ENCODE measurements at places on chromosomes 12 and 14.

- DNase-seq: no peak
Observed at GRCh38 chr12:109999983-110000505, 814 bp downstream of the ANKRD13A start.

DNA sequence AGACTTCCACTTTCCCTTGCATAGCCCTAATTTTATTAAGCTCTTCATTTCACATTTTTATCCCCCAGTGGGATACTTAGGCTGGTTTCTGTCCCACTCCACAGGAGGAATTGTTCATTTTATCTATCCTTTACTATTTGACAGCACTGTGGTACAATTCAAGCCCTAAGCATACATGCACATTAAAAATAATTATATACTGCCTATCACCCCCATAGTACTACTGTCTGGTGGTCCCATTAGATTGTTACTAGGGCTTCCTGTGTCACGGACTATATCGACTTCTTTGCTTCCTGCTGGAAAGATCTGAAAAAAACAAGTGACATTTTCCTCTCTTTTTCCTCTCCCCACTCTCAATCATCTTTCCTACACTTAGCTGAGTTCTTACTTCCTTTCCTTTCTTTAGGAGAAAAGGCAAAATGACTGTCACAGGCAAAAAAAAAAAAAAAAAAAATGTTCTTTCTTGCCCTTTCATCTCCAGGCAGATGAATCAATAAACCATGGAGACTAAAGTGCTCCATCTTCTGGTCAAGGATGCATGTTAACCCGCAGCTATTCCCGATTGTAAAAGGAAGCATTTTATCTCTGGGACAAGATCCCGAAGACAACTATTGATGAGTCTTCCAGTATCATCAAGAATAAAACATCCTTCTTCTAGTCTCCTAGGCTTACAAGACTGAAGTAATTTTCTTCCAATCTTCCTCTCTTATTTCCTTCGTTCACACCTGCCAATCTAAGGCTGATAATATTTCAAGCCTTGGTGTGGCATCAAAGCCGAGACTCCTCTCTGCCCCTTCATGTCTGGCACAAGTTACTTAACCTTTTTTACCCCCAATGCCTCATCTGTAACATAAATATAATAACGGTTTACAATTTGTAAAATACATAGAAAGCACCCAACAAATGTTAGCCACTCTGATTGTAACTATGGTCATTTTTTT, 94.4 kb upstream of the PLEKHG7 start:
- DNase-seq: peak; percentile 40

GRCh38 chr12:26233631-26234030, 38.3 kb downstream of the SSPN start:
- DNase-seq: no peak

DNA sequence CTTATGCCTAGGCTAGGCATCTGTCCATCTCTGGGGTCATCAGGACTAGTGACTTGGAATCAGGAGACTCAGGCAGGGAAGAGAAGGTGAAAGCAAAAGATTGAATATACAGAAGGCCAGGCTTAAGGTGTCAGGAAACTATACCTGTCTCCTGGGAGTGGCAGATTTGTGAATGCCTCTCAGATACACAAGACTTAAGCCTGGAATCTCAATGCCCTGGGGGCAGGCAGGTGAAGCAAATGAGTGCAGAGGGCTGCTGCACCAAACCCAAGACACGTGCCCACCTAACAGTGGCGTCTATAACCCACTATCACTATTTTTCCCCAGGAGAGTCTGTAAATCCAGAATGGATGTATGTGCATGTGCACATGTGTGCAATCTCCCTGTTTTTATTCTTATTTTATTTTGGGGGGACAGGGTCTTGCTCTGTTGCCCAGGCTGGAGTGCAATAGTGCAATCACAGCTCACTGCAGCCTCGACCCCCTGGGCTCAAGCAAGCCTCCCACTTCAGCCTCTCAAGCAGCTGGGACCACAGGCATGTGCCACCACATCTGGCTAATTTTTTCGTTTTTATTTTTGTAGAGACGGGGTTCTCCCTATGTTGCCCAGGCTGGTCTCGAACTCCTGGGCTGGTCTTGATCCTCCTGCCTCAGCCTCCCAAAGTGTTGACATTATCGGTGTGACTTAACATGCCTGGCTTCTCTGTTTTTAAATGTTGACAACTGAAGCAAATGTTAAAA, 31.9 kb upstream of the FOS start:
- no peak for DNase-seq

GRCh38 chr12:47949441-47950341, 13.7 kb upstream of the TMEM106C start:
- DNase-seq: peak; percentile 51

GRCh38 chr14:50607181-50607580, 47.2 kb downstream of the ATL1 start:
- no peak for DNase-seq

DNA sequence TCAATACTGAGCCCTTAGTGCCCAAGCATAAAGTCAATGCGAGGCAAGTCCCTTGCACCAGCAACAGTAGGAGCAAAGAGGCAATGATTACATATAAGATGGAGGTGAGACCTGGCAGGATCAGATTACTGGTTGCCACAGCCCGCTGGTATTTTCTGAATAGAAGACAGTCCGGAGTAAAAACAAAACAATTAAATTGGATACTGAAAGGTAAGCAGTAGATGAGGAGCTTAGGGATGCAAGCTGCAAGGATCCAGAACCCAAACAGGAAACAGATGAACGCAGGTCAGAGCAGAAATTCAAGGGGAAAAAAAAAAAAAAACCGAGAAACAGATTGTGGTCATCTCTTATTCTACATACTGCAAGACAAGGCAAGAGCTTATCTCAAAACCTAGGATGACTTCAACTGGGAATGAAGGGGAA, 119.6 kb downstream of the MED13L start:
- no peak for DNase-seq

- no peak for DNase-seq
Observed at GRCh38 chr12:108752387-108752786, 21.1 kb upstream of the CORO1C start.

- peak; percentile 0 for DNase-seq
Observed at GRCh38 chr14:83883732-83884131, 1646.2 kb upstream of the FLRT2 start.

DNA sequence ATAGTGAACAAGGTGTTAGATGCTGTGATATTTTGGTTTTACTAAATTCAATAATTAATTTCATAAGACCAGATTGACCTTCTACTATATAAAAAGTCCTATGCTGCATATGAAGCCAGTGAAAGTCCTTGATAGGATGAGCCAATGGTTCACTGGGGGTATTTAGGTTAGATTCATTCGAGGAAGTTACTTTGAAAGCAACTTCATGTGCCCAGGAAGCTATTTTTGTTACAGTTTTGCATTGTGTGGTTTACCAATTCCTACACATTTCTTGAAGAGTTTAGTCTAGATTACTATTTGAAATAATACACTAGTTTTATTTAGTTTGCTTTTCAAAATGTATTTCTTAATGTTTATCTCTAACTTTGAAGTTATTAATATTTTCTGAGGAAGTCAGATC, 58.5 kb upstream of the RMST start:
- no peak for DNase-seq

DNA sequence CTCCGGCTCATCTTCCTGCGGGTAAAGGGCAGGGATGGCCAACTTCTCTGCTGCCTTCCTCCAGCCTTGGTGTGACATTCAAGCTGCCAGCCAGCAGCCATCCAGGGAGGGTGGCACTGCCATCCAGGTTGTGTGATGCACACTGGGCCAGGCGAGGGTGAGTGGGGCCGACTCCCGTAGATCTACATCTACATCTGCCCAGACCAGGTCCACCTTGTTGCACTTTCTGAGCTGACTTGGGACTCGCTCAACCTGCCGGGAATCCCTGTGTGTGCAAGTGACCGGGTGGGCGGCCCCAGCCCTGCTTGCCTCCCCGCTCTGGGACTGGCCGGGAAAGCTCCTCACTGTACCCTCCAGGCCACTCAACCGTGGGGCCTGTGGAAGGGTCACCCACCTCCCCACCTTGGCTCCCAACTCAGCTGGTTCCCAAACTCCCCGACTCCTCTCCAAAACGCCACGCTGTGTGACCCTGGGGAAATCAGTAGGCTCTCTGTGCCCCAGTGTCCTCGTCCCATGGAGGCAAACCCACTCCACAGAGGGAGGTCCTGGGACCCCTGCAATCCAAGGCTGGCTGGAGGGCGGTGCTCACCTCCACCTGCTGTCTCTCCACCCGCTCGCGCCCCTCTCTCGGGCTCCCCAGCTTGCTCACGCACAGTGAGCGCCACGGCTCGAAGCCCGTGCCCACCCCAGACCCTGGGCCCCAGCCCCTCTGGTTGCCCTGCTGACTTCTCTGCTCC, 14.7 kb downstream of the JAG2 start:
- no peak for DNase-seq

- DNase-seq: no peak
Observed at GRCh38 chr14:61649283-61649682, 46.0 kb upstream of the HIF1A start.

GRCh38 chr14:90536092-90536491, 139.3 kb downstream of the CALM1 start:
- peak; percentile 4 for DNase-seq

DNA sequence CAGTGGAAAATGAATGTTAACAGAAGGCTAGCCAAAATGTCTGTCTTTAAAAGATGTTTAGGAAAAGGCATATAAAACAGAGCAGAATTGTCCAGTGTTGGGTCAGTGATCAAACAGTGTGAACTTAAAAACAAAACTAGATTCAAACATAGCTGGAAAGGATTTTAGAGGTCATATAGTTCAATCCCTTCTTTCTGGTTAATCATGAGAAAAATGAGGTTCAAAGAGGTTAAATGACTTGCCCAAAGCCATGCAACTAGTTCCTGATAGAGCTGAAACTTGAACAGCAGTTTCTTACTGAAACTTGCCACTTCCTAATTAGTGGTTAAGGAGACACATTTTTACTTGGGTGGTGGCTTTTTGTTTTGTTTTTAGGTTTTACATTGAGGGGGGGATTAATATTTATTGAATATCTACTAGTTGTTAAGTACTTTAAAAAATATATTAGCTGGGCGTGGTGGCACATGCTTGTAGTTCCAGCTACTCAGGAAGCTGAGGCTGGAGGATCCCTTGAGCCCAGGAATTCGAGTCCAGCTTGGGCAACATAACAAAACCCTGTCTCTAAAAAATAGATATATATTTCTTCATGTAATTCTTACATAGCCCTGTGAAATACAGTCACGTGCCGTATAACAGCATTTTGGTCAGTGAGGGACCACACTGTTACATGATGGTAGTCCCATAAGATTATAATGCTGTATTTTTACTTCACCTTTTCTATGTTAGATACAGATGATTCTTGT, 20.4 kb downstream of the ACVR1B start:
- DNase-seq: peak; percentile 78

- no peak for DNase-seq
Observed at GRCh38 chr12:592024-592505, 71.2 kb downstream of the NINJ2 start.

DNA sequence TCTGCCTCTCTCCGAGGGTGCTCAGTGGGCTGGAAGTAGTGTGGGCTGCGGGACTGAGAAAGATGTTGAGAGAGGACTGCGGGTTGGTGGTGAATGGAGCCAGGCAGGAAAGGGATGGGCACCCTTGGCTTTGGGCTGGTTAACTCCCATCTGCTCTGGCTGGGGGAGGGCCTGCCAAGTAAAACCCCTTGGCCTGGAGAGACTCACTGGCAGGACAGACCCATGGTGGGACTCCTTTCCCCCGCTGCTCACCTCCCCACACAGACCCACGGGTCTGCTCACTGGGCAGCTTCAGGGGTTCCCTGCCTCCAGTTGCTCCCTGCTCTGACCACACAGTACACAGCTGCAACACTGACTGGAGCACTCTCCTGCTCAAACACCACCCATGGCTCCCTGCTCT, 54.1 kb downstream of the KRT80 start:
- DNase-seq: no peak

Measured in MV-4-11 (cell line).